ENCODE measurements at places on chromosomes 6 and 20. TPM values are rescaled to one million over a fixed set of nuclear protein-coding genes. Genes with fewer than 3 reads are reported as not detected.

DNA sequence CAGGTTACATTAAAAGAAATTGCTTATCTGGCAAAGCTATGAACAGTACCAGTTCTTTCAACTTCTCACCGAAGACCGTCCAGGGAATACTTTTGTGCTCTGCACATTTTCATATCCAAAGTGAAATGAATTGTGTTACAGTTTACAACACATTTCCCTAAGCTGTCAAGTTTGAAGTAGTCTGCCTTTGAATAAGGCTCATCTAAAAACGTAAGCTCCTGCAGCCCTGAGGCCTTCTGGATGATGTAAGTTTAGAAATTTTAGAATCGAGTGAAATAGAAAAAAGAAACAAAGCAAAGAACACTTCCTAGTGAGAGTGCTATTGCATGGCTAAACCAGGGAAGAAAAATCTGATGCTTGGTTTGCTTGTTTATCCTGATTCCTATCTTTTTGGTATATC is 653.8 kb downstream of the MMUT start:
- no peaks in the 10 kb centered on the region for H3K36me3 ChIP-seq
- no peak for DNase-seq
- no peak overlapping the region for H3K27ac ChIP-seq
- no peaks in the 10 kb centered on the region for H3K27me3 ChIP-seq
- H3K4me1 ChIP-seq: no peaks in the 10 kb centered on the region

DNA sequence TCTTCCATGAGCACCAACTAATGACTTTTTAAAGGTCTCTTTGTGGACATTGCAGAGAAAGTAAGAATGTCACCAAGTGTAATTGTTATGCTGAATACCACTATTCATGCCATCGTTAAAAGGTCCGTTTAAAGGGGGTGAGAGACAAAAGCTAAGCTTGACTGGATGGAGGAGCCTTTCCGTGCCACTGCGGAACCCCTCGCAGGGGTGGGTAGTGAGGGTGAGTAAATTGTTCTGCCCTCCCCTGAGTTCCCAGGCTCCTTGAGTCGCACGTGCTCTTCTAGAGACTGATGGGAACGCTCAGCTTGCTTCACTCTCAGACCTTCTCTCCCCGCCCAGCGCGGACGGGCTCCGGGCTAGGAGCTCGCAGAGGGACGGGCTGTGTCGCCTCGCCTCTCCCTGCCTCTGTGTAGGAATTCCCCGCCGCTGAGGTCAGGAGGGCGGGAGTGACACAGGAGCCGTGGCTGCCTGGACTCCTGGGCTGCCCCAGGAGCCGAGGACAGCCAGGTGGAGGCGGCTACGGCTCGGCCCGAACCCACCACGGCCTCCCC is 314.8 kb upstream of the QKI start:
- H3K27me3 ChIP-seq: no peaks in the 10 kb centered on the region
- no peak for DNase-seq
- no peak overlapping the region for H3K4me3 ChIP-seq
- no peak overlapping the region for H3K27ac ChIP-seq

The FAM184A gene
- total RNA-seq: 2.9 TPM

The OTOR gene
- total RNA-seq: not detected

The PI16 gene
- total RNA-seq: 0.42 TPM

GRCh38 chr6:18509871-18510643 is 122.9 kb downstream of the RNF144B start:
- H3K4me3 ChIP-seq: no peak overlapping the region
- no peak for DNase-seq
- H3K4me1 ChIP-seq: no peaks in the 10 kb centered on the region
- H3K27me3 ChIP-seq: no peaks in the 10 kb centered on the region
- no peaks in the 10 kb centered on the region for H3K36me3 ChIP-seq

- H3K4me1 ChIP-seq: no peaks in the 10 kb centered on the region
- no peaks in the 10 kb centered on the region for H3K27me3 ChIP-seq
- H3K4me3 ChIP-seq: no peak overlapping the region
- no peaks in the 10 kb centered on the region for H3K36me3 ChIP-seq
- no peak for DNase-seq
Measured at GRCh38 chr6:98787435-98787834, 46.9 kb upstream of the POU3F2 start.

The RAD21L1 gene
- total RNA-seq: not detected

The ANKEF1 gene
- 9.2 TPM for total RNA-seq

The C20orf204 gene
- total RNA-seq: 0.53 TPM

The TMEM244 gene
- total RNA-seq: not detected

- H3K27ac ChIP-seq: no peak overlapping the region
- no peaks in the 10 kb centered on the region for H3K4me1 ChIP-seq
- no peaks in the 10 kb centered on the region for H3K27me3 ChIP-seq
- H3K4me3 ChIP-seq: no peak overlapping the region
- DNase-seq: no peak
Measured at GRCh38 chr6:81988446-81988845, 236.0 kb upstream of the TENT5A start.

The ZNF311 gene
- total RNA-seq: 0.46 TPM

The KIF13A gene
- 18.4 TPM for total RNA-seq

The FKBP1A gene
- 58.8 TPM for total RNA-seq

GRCh38 chr6:40369042-40369441 is 218.1 kb downstream of the LRFN2 start:
- H3K27me3 ChIP-seq: no peaks in the 10 kb centered on the region
- H3K4me3 ChIP-seq: no peak overlapping the region
- H3K4me1 ChIP-seq: no peaks in the 10 kb centered on the region
- H3K36me3 ChIP-seq: no peaks in the 10 kb centered on the region
- DNase-seq: no peak

The IL17A gene
- total RNA-seq: not detected

- peak overlapping the region; percentile 39 for H3K27ac ChIP-seq
- H3K27me3 ChIP-seq: no peaks in the 10 kb centered on the region
- no peaks in the 10 kb centered on the region for H3K36me3 ChIP-seq
- no peak overlapping the region for H3K4me3 ChIP-seq
- peak; percentile 57 for DNase-seq
Measured at GRCh38 chr20:41003143-41003935, 25.3 kb upstream of the TOP1 start.

The RAB44 gene
- 0.05 TPM for total RNA-seq

DNA sequence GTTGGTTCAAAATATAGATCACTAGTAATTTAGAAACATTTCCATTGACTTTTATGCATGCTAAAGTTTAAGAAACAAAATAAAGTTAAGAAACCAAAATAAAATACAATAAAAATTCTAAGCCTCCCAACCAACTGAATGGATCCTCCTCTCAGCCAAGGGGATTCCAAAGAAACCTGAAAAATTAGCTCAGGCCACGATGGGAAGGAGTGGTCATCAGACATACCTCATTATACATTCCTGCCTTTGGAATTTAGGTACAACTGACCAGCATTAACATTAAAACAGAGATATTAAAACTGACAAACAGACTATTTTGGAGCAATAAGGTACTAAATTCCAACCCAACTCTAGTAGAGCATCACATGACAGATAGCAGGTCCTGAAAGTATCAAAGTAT is 275.2 kb downstream of the PKHD1 start:
- no peak for DNase-seq
- H3K36me3 ChIP-seq: no peaks in the 10 kb centered on the region
- H3K4me3 ChIP-seq: no peak overlapping the region
- no peaks in the 10 kb centered on the region for H3K27me3 ChIP-seq
- H3K27ac ChIP-seq: no peak overlapping the region

- no peaks in the 10 kb centered on the region for H3K4me1 ChIP-seq
- H3K27me3 ChIP-seq: no peaks in the 10 kb centered on the region
- no peak overlapping the region for H3K27ac ChIP-seq
- H3K4me3 ChIP-seq: no peak overlapping the region
Measured at GRCh38 chr6:80733641-80734040, 627.2 kb downstream of the BCKDHB start.

DNA sequence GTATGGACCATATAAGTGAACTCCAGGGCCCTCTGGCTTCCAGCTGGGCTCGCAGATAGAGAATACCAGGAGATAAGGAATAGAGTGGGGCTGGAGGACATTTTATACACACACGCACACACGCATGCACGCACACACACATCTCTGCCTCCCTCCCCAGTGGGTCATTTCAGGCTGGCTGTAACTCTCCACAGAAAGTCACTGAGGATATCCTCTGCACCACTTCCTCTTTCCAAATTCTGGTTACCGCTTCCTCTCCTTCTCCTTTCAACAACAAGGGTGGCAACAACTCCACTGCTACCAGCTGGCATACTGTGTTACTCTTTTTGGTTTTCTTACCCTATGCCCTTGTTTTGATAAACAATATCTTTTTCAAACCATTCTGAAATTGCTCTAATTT is 280.2 kb downstream of the COL12A1 start:
- no peaks in the 10 kb centered on the region for H3K27me3 ChIP-seq
- no peak overlapping the region for H3K4me3 ChIP-seq
- no peak for DNase-seq
- no peak overlapping the region for H3K27ac ChIP-seq
- H3K36me3 ChIP-seq: no peaks in the 10 kb centered on the region
- H3K4me1 ChIP-seq: no peaks in the 10 kb centered on the region

DNA sequence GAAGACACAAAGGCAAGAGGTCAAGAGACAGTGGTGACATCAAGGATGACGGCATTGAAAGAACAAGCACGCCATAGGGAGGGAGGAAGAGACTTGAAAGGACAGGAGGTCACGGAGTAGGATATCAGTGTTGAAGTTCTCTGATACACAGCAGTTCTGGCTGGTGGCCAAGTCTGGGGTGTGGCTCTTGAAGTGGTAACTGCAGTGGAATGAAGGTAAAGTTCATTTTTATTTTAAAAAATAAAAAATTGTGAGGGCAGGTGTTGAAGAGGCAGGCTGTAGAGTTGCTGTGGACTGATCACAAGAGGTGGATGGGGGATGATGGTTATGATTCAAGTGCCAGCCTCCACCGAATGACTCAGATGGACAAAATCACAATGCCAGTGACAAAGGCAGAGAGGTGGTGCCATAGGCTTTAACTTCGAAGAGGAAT is 53.2 kb upstream of the BMP2 start:
- no peak for DNase-seq

The PRPF6 gene
- total RNA-seq: 28.9 TPM

The STX11 gene
- 0.86 TPM for total RNA-seq

The PNLDC1 gene
- total RNA-seq: 0.15 TPM

DNA sequence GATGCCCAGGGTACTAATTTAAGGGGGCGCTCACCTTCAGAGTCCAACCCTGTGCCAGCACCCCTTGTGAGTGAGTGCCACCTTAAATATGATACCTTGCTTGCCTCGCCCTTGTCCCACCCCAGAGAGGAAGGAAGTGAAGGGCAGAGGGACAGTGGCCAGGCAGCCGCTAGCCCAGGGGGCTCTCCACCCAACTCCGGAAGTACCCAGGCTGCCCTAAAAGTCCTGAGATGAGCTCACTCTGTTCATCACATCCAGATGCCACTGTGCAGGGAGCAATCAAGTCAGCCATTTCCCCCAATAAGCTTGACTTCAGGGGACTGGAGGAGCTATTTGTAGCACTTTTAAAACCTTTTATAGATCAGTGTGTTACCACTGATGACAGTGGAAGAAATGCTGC is 25.0 kb upstream of the STX16 start:
- H3K4me3 ChIP-seq: no peak overlapping the region
- H3K27me3 ChIP-seq: no peaks in the 10 kb centered on the region
- no peaks in the 10 kb centered on the region for H3K36me3 ChIP-seq
- H3K4me1 ChIP-seq: no peaks in the 10 kb centered on the region

DNA sequence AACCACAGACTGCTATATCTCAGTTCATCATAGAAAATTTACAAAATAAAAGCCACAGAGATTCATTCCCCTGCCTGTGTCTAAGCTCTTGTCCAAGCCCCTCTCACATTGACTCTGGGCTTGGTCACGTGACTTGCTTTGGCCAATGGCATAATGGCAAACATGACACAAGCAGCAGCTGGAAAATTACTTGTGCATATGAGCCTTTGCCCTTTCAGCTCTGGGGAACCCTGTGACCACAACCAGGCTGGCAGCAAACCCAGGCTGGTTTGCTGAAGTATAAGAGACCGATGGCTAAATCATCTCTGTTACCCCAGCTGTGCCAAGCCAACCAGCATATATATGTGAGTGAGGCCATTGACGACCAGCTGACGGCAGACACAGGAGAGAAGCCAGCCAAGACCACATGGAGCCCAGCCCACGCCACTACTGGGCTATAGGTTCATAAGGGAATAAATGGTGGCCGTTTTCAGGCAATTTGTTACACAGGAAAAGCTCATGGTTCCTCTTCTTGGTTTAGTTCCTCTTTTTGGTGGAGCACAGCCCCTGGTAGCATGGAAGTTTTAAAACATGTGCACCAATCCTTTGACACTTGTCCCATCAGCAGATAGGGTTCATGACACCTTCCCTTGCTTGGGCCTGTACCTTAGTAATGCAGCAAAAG is 31.8 kb upstream of the RSPO4 start:
- H3K27ac ChIP-seq: no peak overlapping the region
- no peaks in the 10 kb centered on the region for H3K36me3 ChIP-seq
- H3K4me1 ChIP-seq: no peaks in the 10 kb centered on the region
- H3K4me3 ChIP-seq: no peak overlapping the region

All from right lobe of liver (tissue), 6 donors.